ENCODE measurements at places on chromosomes 12 and 14.

DNA sequence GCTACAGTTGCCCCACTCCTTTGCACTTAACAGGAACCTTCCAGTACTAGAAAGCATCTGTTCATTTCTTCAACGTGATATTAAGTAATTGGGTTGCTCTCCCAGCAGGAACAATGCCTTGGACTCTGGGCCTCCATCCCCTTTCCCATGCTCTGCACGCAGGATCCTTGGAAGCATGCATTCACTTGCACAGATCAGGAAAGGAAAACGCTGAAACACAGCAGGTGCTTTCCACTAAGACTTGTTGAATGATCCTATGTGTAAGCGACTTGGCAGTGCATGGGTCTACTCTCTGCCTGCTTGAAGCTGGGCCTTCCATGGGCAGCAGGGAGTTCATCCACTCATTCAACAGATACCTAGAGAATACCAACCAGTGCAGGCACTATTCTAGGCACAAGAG, 2.3 kb downstream of the LTBP2 start:
- DNase-seq, result no peak

DNA sequence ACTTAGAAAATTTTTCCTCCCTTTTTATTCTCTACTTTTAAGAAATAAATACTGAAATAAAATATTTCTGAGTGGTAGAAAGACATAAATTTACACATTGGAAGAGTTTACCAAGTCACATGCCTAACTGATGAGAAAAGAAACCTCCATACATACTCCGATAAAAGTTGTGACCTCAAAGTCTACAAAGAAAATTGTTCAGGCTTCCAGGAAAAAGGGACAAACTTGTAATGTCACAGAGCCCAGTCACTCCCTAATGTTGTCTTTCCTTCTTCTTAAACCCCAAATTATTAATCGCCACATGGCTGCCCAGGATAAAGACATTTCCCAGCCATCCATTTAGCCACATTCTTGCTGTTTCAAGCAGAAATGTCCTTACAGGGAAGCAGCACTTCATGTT, 455.3 kb downstream of the MDGA2 start:
- no peak for DNase-seq

- no peak for DNase-seq
Measured at GRCh38 chr14:86310611-86311010, 780.7 kb downstream of the FLRT2 start.

GRCh38 chr12:94336211-94336925, 123.3 kb downstream of the CEP83 start:
- DNase-seq, result no peak

GRCh38 chr14:93246534-93246933, 39.5 kb downstream of the UBR7 start:
- no peak for DNase-seq

- no peak for DNase-seq
Measured at GRCh38 chr14:24670594-24670993, 36.6 kb upstream of the GZMB start.

- no peak for DNase-seq
Measured at GRCh38 chr12:89405626-89406345, 53.5 kb upstream of the DUSP6 start.

GRCh38 chr14:26811756-26812305, 214.0 kb upstream of the NOVA1 start:
- DNase-seq, result no peak

- DNase-seq, result no peak
Measured at GRCh38 chr14:62123961-62124360, 361.7 kb downstream of the SNAPC1 start.

DNA sequence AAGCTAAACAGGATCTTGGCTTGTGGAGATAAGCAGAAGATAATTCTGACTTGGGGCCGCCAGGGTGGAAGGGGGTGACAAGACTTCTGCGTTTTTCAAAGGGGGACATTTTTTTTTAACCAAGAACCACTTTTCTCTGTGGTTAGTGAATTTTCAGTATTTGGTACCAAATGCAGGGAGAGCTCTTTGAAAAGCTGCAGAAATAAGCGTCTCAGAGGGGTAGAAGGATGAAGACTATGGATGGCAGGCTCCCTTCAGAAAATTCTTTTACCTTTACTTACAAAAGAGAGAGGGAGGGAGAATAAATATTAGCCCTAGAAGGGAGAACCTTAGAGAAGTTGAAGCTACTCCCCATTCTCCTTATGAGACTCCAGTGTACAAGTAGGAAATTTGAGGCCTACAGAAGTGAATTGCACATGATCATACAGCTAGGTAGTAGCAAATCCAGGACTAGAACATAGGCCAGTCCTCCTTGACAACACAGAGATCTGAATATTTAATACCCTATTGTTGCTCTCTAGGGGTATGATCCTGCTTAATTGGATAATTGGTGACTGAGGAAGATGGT, 840 bp downstream of the MRPL52 start:
- DNase-seq, result peak; percentile 23

- no peak for DNase-seq
Measured at GRCh38 chr12:31651893-31652521, 7.5 kb upstream of the ETFBKMT start.

GRCh38 chr12:16920451-16920850, 314.5 kb upstream of the LMO3 start:
- DNase-seq, result no peak

DNA sequence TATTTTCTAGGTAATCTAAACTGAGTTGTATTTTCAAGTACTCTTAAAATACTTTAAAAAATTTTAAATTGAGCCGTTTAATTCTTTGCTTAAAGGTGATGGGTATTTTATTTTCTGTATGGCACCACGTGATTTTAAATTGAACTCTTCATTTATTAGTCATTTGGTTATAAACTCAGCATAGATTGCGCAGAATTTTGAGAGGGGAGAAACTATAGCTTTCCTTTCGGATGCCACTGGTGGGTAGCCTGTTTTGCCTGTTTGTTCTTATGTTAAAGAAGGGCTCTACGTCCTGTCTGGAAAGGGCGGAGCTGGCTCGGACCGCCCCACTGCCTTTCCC, 411 bp upstream of the STYX start:
- DNase-seq, result no peak

- DNase-seq, result no peak
Measured at GRCh38 chr12:79119796-79120195, 255.2 kb downstream of the SYT1 start.

Measured in CD4-positive, alpha-beta T cell treated with Interleukin-12 subunit alpha and Interleukin-12 subunit beta, for 1 hour (primary cell).